ENCODE measurements at places on chromosomes 12 and 14.

DNA sequence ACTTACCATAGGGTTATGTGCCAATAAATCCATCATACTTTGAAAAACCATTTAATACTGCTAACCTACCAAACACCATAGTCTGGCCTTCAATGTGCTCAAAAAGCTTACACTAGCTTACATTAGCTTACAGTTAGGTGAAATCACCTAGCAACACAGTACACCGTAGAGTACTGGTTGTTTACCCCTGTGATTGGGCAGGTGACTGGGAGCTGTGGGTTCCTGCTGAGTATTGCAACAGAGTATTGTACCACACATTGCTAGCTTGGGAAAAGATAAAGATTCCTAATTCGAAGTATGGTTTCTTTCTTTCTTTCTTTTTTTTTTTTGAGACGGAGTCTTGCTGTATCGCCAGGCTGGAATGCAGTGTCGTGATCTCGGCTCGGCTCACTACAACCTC is 5.6 kb downstream of the ATP5MC2 start:
- no peak for DNase-seq

- DNase-seq, result no peak
Measured at GRCh38 chr12:26123482-26123980, 1.3 kb downstream of the BHLHE41 start.

DNA sequence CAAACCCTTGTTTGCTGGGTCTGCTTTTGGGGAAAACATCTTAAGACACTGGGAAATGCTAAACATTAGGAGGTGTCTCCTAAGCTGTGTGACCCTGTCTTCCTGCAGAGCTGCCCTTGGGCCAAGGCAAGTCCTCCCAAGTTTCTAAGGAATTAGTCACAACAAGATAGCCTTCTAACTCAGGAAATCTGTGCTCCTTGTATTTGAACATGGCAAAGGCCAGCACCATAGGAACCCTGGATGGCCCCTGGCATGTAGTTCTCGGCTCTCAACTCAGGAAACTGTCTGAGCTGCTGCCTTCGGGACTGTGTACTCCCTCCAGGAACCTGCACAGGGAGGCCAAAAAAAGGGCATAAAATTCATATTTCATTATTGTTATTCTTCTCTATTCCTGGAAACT is 37.6 kb upstream of the LTBP2 start:
- DNase-seq, result no peak

DNA sequence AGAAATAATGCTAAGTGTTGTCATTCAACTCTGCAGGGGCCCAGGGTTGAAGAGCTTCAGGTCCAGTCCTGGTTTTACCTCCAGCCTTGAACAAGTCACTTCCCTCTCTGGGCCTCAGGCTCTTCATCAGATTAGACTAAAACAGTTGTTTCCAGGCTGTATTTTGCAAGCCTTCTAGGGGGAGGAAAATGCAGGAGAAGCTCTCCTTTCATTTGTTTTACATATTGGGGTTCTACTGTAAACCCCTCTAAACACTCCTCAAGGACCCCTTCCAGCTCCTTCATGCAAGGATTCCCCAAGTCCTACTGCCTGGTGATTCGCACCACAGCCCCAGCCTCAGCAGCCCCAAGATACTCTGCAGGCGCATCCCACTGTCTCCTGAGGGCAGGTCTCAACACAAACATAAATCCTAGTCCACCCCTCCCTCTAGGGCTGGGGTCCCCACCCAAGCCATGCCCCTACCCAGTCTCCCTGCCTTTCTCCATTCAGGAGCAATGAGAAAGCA is 2.7 kb downstream of the SDR9C7 start:
- DNase-seq, result no peak

GRCh38 chr12:119182701-119183493 is 4.2 kb downstream of the HSPB8 start:
- DNase-seq, result no peak

GRCh38 chr14:67343601-67344230 is 15.9 kb downstream of the ATP6V1D start:
- no peak for DNase-seq

DNA sequence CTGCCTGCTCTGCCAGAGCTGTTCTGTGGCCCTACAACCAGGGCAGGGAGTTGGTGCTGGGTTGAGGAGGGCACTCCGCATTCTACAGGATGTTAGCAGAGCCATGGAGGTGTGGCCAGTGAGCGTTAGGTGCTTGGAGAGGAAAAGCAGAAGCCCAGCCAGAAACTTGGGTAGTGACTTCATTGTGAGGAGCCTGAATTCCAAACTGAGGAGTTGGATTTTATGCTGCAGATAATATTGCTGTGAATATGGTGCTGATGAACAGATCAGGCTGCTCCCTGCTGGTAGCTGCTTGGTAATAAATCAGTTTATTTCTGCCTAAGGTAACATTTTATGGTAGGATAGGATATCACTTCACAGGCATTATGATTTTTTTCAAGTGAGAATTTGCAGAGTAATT is 7.1 kb upstream of the CCDC175 start:
- DNase-seq, result no peak

DNA sequence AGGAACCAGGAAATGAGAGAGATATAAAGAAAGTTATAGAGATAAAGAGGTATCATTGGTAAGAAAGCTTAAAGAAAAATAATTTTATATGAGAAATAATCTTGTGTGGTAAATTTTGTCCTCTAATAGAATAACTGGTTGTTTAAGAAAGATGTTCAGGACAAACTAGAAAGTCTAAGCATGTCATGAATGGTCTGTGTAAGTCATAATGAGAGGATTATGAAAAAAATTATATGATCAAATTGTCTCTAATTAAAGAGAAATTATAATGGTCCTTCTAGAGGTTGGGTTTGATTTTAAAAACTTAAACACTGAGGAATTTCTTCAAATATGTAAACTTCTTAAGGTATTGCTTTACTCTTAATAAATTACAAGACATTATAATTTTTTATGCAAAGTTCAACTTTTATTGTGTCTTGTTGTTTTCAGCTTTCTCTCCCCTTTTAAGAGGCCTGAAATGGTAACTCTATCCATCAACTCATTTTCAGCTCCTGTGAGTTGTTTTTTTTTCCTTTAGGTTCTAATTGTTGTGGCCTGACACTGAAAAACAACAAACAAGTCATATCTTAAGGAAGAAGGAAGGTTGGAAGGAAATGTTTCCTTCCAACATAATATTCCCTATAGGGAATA is 88.2 kb upstream of the CNOT2 start:
- DNase-seq, result no peak

DNA sequence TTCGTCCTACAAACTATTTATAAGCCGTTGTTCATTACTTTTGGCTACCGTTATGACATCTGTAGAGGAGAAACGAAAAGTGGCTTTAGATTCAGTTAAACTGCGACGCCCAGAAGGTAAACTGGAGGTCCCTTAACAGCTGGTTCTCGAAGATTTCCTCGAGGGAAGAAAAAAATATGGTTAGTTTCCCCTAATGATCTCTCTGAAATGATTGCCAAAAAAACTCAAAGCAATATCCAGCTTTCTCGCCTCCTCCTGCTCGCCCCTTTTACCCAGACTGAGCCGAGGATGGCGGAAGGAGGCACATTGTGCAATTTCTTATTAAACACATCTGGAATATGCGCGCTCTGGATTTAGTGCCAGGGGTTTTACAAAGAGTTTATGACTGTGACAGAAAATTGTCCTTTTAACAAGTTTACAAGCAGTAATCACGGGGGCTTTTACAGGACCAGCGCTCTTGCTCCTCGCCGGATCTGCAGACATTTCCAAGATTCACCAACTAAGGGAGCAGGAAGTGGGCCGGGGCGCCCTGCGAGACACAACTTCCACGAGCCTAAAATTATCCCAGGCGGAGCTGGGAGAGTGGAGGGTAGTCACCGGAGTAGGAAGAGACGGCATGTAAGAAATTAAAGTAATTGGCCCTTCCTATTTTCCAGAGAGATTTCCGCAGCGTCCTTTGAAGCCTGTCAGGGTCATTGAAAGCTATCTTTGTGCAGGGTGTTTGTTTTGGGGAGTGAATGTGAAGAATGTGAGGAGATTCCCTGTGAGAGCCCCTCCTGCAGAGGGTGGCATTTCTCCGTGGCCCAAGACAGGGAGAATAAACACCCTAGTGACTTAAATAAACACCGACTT is 5.6 kb downstream of the SIX1 start:
- no peak for DNase-seq

DNA sequence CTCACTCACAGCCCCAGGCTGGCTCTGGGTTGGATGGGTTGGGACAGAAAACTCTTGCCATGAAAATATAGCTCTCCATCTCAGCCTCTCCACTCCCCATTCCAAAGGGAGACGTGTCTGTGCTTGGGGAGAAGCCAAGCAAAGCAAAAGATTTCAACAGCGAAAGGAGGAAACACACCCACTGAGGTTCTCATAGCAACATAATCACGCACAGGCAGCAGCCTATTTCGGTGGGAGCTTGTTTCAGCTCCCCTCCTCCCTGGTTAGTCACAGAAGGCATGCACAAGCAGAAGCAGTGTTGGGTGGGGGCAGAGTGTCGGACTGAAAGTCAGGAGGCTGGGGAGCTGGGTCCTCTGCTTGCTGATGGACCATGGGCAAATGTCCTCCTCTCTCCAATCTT is 1.9 kb upstream of the PRMT8 start:
- DNase-seq, result no peak

GRCh38 chr14:50901361-50901760 is 29.5 kb downstream of the ABHD12B start:
- no peak for DNase-seq

DNA sequence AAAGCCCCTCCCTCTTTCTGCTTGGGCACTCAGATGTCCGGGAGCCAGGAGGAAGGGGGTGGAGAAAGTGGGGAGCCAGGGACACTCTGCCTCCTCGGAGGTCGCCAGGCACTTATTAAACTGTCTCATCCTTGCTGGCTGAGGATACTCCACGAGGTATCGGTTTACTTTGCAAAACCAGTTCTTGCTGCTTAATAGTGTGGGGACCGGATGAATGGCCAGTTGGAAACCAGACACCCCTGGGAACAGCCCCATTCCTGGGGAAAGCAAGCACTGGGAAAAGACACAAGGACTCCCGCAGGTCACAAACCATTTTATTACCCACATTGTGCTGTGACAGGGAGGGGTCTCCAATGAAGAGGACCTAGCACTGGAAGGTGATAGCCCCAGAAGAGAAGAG is 34.2 kb downstream of the CCDC88C start:
- no peak for DNase-seq

DNA sequence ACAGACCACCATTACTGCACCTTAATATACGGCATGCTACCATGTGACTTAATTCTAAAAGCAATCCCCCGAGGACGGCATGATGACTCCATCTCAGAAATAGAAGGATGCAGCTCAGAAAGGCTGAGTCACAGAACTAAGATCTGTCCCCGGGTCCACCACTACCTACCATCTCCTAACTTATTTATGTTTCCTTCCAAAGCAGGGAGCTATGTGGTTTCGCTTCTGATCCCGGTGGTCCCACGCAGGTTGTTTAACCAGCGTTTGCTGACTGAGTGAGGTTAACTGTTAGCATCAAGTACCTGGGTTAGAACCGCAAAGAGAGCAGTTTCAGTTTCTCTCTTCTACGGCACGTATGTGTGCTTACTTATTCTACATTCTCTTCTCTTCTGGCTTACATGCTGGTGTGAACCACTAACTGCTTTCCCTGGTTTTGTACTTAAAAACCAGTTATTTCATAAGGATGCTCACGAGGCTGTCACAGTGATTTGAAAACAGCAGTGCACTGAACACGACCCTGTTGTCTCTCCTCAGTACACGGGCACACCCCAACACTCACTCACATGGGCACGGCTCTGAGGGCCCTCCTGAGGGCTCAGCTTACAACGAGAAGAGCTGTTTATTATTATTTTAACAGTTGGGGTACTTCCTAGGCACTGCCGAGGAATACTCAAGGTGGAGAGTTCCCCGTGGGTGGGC is 66.7 kb downstream of the CCDC88C start:
- DNase-seq, result no peak

DNA sequence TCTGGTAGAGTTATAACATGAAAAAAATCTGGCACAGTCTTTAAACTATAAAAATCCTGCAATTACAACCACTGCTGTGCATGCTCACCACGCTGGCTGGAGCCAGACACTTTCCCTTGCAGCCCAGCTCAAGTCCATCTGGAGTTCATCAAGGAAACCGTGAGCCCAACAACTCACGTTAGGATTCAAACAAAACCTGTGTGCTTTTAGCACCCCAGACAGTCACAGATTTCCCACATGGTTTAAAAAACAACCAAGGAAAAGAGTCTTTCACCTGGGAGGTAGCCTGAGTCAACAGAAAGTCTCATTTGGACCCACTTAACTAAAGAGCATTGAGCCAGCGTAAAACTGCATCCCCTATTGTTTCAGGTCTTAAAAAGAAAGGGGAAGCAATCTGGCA is 4.7 kb downstream of the LRIG3 start:
- no peak for DNase-seq

DNA sequence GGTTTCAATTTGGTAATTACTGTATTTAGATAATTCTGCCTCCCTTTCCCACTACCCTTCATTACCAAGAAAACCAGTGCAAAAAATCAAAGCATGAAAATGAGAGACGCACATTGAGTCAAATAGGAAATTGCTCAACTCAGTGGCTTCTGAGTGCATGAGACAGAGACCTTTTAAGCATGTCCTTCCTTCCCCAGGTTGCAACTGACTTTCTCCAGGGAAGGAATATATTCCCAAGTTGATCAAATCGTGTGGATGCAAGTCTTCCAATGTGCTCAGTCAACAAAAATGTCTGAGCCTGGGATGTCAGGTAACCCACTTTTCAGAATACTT is 12.9 kb downstream of the BMP4 start:
- no peak for DNase-seq

- no peak for DNase-seq
Measured at GRCh38 chr12:65187665-65188064, 18.3 kb downstream of the LEMD3 start.

DNA sequence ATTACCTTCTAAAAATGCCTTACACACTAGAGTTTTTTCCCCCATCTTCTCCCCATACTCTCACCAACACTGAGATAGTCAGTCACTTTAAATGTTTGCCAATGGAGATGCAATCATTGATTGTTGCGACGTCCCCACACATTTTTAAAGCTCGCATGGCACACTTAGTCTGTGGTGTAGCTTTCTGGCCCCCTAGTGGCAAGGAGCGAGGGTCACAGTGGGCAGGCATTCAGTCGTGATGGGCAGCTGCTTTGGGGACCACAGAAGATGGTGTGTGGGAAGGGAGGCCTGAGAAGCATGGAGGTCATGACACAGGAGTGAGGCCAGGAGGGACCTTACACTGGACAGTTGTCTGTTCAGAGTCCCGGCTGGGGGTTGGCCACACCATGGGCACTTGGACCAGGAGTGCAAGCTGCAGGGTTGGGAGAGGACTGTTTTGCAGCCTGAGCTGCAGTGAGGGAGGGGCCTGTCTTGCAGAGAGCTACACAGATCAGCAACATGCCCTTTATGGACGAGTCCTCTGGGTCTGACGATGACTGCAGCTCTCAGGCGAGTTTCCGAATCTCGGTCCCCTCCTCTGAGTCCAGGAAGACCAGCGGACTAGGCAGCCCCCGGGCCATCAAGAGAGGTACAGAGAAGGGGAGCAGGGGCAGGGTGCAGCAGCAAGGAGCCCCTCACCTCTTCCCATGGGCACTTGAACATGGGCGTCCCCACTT is 28.6 kb downstream of the PIGH start:
- peak; percentile 8 for DNase-seq

Data from stimulated activated CD8-positive, alpha-beta memory T cell treated with anti-CD3 and anti-CD28 coated beads, Interleukin-15, amount 100 ng/mL, for 24 hours (primary cell).